Amygdala (tissue), 56 donors: ENCODE measurements at places on chromosomes 11 and 22.

GRCh38 chr11:8959546-8960166, 4.6 kb downstream of the TMEM9B start:
- no peak for DNase-seq

DNA sequence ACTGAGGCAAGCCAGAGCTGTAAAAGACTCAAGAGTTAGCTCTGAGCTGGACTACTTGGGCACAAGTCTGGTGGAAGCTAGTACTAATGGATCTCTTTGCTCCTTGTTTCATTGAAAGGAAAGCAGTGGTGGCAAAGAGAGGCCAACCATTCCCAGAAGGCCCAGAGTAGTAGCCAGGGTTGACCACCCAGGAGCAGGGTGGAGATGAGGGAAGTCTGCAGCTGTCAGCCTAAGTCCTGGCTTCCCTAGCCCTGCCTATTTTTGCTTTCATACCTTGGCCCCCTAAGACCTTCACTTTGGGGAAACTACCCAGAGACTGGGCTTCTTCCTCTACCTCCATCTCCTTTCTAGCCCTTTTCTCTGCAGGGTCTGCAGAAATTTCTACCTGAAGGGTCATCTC, 155.0 kb upstream of the NCAM1 start:
- DNase-seq, result no peak

DNA sequence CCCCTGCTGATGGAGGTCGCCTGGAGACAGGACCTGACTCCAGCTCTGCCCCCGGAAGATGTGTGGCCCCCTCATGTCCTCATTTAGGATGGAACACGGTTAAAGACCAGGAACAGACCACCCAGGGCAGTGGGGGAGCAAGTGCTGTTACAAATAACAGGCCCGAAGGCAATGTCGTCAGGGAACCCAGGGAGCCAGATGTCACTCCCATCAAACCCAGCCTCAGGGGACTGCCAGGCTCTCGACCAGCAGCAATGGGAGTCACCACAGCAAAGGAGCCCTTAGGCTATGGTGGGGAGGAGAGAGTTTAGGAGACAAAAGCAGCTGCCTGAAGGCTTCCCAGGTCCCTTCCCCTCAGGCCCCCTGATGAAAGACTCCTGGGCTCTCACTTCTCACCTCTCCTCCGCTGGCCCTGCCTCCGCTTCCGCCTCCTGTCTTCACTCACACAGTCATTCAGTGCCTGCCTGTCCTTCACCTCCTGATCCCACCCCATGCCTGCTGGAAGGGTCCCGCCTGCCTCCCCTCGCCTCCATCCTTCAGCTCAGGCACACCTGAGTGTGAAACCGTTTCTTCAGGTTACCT, 4.4 kb downstream of the RPS19BP1 start:
- DNase-seq, result no peak

DNA sequence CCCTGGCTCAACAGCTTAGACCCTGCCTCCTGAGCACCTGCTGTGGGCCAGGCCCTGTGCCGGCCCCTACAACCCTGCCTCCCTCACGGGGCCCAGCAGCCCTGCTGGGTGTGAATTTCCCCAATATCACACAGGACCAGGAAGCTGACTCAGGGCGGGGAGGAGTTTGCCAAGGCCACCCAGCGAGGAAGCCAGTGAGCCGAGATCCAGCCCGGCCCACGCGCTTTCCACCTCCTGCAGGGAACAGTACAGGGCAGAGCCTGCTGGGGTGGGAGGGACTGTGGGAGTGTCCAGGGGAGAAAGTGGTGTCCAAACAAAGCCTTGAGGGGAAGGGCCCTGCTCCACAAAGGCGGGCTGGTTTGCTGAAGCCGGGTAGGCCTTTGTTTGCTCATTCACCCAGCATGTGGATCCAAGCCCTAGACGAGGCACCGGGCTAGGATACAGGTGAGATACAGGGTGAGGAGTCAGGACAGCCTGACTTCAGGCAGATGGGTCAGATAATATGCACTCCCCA, 26.8 kb downstream of the RPL3 start:
- peak; percentile 47 for DNase-seq

GRCh38 chr22:26709617-26710390, 52.4 kb downstream of the MIAT start:
- no peak for DNase-seq

DNA sequence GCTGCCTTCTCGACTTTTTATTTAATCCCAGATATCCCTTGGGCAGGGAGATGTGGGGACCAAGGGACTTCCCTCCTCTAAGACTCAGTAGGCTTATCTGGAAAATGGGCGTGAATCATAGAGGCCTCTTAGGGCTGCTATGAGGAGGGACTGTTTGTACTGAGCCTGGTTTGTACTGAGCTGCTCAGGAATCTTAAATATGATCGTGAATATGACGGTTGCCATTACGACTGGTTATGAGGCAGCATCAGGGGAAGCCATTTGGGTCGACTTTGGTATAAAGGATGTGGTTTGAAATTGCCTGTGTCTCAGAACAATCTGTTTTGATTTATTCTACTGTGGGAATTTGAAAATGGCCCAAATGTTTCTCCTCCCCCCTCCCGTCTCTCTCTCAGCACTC, 20.6 kb downstream of the TSPAN18 start:
- DNase-seq, result no peak

DNA sequence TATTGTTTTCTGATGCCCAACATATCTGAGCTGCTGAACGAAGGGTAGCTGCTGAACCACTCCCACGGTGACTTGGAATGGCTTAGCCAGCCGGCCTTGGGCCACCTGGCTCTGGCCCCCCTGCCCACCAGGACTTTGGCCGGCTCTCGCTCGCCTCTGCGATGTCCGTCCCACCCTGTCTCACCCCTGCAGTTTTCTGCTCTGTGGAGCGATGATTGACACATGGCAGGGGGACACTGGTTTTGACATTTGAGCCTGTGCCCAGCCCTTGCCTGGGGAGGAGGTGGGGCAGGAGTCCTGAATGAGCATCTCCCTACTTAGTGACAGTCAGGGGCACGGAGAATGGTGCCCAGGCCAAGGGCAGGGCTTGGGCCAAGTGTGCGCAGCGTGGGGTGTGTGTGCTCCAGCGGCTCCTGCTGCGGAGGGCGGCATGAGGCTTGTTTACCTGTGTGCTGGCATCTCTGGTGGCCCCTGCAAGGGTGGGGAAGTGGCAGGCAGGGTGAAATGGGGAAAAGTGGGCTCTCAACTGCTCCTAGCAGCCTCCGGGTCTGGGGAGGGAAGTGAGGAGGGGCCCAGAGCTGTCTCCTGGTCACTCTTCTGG, 15.7 kb upstream of the CDKN1C start:
- DNase-seq, result no peak

DNA sequence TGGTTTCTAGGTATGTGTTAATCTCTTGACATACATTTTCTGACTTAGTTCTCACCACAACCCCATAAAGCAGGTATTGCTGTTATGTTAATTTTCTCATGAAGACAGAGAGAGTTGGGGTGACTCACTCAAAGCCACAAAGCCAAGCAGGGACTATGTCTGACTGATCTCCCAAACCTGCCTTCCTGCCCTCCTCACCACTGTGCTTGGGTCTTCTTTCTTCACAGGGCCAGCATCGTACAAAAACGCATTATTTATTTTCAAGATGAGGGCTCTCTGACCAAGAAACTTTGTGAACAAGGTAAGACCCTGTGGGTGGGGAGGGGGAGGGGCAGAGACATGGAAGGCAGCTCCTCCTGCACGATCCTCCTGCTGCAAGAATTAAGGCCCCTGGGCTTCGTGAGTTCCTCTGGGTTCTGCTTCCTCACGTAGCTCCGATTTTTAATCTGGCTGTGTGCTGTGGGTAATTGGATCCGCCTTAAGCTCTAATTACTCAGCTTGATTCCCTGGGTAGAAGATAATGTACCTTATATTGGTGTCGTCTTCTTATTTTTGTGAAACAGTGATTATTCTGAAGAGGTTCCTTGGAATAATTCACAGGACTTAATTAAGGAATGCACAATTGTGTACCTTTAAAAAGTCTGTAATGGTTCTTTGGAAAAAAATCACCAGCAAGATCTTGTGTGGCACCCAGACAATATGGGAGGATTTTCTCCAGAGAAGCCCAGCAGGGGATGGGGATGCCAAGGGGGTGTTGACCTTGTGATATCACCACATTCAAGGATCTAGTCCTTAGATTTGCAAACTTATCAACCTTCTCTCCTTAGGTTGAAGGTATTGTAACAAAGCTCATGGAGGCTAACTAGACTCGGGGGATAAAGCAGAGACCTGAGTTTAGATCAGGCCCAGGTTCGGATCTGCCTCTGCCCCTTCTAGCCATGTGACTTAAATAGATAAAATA, 112.9 kb downstream of the SPON1 start:
- no peak for DNase-seq

DNA sequence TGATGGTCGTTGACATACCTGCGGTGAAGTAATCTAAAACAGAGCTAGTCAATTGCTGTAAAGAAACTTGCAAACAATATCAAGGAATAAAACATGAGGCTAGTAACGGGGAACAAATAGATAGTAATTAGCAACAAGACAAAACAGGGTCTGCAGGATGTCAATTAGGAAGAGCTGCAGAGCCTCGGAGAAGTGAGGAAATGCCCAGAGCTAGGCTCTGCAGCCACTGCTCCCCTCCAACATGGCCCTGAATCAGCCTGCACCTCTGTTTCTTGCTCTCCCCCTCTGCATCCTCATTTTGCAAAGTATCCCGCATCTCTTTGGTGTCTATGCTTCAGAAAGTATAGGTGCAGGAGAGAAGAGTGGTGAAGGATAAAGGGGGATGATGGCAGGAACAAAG, 507.4 kb upstream of the FAT3 start:
- DNase-seq, result no peak

GRCh38 chr11:104275992-104276391, 112.0 kb upstream of the PDGFD start:
- DNase-seq, result no peak

DNA sequence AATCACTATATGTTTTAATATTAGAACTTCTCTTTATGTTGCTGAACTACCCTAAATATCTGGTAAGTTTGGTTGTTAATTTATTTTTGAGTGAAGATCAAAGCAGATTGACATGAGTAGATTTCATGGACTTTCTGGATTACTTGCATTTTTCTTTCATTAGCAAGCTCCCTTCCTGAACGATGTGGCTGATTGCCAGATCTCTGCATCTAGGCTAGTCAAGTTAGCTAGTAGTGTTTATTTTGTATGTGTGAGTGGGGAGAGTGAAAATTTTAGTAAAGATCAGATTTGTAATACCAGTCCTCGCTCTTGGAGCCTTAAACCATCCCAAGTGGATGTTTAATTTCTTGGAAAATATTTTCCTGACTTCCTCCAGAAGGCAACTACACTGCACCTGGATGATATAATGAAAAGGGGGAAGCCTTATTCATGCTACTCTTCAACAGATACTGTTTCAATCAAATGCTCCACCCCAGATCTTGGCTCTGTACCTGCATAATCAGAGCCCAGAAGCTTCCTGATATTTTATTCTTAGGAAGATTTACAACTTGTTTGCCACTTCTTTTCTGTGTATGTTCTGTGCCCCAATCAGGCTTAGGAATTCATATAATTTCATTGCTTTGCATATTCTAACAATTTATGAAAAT, 143.2 kb upstream of the GRIA4 start:
- no peak for DNase-seq

DNA sequence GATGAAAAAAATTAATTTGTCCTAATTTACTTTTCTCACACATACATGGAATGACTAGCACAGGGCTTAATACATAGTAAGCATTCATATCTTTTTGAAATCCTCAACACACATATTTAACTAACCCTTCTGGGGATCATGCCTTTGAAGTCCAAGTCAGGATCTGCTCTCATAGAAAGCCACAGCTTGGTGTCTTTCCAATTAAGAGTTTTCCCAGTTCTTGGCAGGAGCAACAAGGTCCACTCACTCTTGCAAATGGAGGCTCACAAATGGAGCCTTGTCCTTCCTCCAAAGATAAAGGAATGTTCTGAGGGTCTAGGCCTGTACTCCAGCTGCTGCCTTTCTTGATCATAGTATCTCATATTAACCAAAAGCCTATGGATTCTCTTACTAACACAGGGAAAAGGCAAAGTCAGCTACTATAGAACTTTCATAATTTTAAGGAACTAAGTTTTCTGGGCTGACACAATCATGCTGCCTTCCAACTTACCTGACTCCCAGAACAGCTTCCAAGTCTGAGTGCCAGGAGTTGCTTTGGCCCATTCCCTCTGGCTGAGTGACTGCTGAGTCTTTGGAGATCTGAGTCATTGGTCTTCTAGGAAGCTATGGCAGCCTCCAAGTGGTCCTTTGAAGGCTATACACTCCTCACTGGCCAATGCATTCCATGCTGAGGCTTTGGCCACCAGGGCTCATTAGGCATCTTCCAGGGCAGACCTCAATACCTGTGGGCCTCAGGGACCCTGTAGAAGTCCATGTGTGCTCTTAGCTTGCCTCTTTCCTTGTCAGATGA, 25.8 kb upstream of the NUCB2 start:
- DNase-seq, result no peak
